ENCODE measurements at places on chromosomes 6 and 20.

GRCh38 chr6:108677894-108678293, 117.2 kb downstream of the FOXO3 start:
- DNase-seq = no peak

DNA sequence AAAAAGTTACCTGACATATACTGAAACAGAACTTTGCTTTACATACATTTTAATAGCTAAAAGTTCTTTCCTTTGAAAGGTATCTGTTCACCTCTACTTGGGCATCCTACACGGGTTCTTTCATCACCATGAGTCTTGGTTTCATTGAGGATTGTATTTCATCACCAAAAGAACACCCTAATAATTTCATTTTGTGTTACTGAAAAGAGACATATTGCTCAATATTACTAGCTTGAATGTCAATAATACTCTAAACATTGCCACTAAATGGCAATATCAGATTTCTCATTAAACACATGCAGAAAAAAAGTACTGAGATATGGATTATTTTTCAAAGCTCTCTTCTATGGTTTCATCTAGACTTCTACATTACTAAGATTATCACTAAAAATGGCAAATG, 30.8 kb downstream of the MAN1A1 start:
- no peak for DNase-seq

- no peak for DNase-seq
Measured at GRCh38 chr20:13174402-13174801, 46.7 kb upstream of the ISM1 start.

DNA sequence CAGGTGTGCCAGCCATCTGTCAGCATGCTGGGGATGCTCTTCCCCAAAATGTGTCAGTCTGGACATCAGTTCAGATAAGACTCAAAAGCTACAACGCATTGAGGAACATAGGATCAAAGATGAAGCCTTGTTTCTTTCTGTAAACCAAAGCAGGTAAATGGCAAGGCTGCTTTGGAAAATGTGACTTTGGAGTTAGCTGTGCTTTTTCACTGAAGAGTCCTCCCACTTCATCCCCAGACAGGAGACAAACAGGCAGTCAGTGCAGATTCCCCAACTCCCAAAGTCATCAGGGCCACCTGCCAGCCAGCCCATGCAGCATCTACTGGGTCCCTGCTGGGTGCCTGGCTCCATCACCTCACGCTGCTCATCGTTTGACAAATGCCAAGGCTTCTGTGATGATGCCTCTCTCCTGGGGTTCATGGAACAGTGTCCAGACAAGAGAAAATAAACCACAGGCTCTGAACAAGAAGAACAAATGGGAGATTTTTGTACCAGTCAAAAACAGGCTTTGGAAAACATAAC, 205.0 kb upstream of the BTBD3 start:
- no peak for DNase-seq

- DNase-seq = no peak
Measured at GRCh38 chr6:122404444-122404843, 5.0 kb downstream of the HSF2 start.

Measured in activated CD4-positive, alpha-beta T cell treated with anti-CD3 and anti-CD28 coated beads for 48 hours (primary cell).